ENCODE measurements at places on chromosomes 1 and 21.

GRCh38 chr1:154837672-154838171, 32.4 kb downstream of the KCNN3 start:
- no peak for DNase-seq

DNA sequence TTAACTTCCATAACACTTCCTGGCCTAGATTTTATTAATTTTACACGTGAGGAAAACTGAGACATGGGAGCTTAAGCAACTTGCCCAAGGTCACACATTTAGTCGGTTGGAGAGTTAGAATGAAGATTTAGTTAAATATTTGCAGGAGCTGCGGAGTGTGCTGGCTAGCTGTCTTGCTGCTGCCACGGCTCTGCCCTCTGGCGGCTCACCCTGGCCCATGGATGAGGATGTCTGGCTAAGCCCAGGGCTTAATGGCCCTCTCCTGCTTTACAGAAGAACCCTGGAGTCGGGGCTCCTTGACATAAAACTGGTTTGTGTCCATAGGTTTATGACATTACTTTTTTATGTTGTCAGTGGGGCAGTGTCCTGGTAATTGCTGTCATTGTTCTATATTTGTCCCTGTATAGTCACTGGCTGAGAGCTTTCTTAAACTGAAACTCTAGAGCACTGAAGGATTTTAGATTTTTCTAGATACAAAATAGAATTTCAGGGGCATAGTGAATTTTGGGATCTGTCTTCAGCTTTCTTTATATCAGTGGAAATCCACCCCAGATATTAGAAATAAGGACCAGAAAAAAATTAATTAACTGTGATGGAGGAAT, 88.9 kb upstream of the WLS start:
- no peak for DNase-seq

DNA sequence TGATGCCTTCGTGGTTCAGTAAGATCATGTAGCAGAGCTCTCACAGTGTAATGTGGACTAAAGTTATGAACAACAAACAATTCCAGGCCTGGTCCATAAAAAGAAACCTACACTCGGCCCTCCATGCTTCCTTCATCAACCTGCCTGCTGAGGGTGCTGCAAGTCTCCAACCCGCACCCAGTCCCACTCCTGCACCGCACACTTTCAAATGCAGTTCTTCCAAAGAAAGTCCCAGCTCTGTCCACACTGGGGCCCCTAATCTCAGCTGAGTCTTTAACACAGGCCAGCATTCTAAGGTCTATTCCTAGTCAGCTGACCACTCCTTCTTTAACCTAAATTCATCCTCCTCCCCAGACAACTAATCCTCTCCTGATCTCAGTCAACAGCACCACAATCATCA, 71.5 kb upstream of the NR5A2 start:
- no peak for DNase-seq

DNA sequence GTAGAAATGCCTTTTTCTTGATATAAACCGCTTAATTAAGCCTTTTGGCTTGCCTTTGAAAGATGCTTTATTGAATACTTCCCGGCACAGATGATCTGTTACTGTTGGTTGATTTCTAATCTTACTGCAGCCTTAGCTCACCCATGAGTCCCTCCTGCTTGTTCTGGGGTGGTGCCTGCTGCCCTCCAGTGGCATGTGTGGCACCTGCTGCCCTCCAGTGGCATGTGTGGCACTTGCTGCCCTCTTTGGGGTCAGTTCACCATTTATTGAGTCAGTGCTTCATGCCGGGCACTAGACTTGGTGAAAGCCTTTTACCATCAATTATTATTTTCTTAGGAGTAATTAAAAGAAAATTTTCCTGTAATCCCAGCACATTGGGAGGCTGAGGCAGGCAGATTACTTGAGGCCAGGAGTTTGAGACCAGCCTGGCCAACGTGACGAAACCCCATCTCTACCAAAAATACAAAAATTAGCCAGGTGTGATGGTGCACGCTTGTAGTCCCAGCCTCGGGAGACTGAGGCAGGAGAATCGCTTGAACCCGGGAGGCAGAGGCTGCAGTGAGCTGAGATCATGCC, 54.3 kb downstream of the ADARB1 start:
- peak; percentile 60 for DNase-seq

GRCh38 chr1:91092503-91092902, 70.7 kb upstream of the ZNF644 start:
- no peak for DNase-seq

DNA sequence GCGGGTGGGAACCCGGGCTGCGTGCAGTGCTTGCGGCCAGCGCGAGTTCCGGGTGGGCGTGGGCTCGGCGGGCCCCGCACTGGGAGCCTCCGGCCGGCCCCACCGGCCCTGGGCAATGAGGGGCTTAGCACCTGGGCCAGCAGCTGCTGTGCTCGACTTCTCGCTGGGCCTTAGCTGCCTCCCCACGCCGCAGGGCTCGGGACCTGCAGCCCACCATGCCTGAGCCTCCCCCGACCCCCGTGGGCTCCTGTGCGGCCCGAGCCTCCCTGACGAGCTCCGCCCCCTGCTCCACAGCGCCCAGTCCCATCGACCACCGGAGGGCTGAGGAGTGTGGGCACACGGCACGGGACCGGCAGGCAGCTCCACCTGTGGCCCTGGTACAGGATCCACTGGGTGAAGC, 23.7 kb upstream of the CLIC4 start:
- DNase-seq = no peak

- DNase-seq = no peak
Observed at GRCh38 chr1:218400624-218401023, 55.5 kb downstream of the TGFB2 start.
